ENCODE measurements at places on chromosomes 16 and 17.

DNA sequence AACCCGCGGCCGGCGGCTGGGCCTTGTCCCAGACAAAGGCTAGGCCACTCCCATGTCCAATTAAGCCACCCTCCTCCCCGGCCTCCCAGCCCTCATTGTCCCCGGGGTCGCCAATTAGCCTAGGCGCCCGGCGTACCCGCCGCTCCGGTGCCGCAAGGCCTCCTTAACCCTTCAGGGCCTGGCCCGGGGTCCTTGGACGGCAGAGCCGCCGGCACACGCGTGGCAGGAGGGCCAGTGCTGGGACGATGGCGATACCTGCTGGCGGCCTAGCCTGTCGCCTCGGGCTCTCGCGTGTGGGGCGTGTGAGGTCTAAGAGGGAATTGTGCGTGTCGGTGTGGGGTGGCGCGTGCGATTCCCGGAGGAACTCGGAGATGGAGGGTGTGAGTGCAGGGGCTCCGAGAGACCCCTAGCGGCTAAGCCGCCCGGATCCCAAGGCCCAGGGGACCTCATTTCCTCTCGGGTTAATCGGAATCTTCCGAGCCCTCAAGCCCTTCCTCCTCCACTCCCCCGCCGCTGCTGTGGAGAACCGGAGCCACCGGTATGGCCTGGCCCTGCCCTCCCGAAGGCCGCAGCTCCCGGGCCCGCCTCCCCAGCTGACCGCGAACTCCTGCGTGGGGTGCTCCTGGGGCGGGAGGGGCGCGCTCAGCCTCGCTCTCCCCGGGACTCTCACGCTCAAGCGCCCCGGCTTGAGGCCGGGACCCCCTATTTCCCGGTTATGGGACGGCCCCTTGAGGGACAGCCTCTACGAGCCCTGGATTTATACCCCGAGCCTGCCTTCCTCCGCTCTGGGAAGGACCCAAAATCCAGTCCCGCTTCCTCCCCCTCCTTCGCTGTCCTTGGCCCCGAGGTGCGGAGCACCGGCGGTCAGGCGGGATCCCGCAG, 11.9 kb downstream of the TBX2 start:
- no peak for DNase-seq

GRCh38 chr16:89426736-89427530, 63.4 kb downstream of the ANKRD11 start:
- no peak for DNase-seq

- no peak for DNase-seq
Observed at GRCh38 chr17:72938482-72938881, 154.0 kb downstream of the SLC39A11 start.

DNA sequence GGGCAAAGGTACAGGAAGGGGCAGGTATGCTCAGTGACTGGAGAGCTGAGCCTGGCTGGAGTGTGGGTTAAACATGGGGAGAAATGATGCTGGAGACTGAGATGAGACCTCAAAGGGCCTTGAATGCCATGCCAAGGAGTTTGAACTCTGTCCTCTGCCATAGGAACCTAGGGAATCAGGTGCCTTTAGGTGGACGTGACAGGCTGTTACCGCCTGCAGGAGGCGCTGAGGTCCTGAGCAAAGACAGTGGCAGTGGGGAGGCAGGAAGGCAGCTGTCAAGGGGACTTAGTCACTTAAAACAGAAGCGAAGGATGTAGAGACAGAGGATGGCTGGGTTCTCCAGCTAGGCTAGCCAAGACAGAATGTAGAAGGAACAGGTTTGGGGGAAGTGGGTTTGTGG, 9.1 kb downstream of the PSMB3 start:
- DNase-seq: no peak

DNA sequence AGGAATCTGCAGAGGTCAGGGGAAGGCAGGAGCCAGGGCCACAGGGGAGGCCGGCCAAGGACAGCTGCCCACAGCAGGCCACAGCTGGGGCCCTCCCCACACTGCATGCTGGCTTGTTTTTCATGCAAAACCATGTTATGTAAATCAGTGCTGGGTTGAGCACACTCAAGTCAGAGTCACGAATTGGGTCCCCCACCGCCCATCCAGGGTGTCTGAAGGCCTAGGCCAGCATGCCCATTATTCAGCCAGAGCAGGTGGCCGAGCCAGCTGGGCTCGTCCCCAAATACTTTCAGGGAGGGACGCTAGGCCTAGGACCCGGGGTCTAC, 51.2 kb upstream of the TOB1 start:
- no peak for DNase-seq

- no peak for DNase-seq
Observed at GRCh38 chr17:68511254-68511670, 968 bp upstream of the PRKAR1A start.
